ENCODE measurements at places on chromosomes 16 and 17.
A peak's percentile ranks its signal among the peaks of the same experiment; 100 is the strongest.

GRCh38 chr17:4519361-4519788 is 20.7 kb downstream of the SPNS2 start:
- no peak for DNase-seq

DNA sequence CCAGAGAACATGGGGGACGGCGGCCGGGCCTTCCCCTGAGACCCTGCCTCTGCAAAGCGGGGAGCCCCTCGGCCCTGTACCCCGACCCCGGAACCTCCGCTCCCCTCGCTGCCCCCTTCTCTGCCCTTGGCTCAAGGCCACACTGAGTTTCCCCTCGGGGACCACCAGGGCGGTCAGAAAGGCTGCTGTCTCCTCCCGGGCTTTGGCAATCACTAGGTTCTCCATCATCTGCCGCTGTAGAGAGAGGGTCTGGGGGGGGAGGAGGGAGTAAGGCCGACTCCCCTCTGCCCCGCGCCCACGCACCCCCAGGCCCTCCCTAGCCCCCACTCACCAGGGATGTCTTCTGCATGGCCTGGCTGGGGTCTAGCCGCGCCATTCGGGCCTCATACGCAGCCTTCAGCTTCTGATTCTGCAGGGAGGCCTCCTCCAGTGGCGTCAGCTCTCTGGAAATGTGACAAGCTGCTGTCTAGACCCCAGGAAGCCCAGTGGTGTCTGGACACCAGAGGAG is 8.4 kb downstream of the VPS9D1 start:
- DNase-seq, result no peak

GRCh38 chr17:1241929-1242328 is 28.3 kb upstream of the BHLHA9 start:
- DNase-seq, result peak; percentile 84

DNA sequence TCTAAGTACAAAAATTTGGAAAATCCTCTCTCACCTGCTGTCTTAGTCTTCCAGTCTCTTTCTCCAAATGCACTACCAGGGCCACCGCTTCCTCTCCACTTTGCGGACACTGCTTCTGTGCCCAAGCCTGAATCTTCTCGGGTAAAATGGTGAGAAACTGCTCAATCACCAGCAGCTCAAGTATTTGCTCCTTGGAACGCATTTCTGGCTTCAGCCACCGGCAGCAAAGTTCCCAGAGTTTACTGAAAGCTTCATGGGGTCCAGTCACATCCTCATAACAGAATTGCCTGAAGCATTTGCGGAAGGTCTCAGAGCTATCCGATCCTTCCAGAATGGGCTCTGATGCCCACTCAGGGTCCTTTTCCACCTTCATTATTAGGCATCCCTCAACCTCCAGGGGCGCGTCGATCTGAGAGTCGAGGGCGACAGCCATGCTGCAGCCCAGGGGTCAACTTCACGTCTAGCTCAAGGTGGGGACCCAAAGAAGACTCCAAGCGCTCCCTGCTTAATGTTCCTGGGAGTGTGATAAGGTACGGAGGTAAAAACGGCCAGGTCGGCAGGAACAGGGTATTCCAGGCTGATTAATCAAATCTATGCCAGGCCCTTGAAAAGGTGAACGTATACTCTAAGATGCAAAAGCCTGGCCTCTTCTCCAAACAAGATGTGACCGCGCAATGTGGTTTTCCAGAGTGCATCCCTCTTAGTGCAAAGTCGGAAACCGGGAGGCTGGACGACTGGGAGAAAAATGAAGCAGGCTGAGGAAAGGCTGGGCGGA is 763 bp downstream of the ZKSCAN2 start:
- DNase-seq, result no peak

DNA sequence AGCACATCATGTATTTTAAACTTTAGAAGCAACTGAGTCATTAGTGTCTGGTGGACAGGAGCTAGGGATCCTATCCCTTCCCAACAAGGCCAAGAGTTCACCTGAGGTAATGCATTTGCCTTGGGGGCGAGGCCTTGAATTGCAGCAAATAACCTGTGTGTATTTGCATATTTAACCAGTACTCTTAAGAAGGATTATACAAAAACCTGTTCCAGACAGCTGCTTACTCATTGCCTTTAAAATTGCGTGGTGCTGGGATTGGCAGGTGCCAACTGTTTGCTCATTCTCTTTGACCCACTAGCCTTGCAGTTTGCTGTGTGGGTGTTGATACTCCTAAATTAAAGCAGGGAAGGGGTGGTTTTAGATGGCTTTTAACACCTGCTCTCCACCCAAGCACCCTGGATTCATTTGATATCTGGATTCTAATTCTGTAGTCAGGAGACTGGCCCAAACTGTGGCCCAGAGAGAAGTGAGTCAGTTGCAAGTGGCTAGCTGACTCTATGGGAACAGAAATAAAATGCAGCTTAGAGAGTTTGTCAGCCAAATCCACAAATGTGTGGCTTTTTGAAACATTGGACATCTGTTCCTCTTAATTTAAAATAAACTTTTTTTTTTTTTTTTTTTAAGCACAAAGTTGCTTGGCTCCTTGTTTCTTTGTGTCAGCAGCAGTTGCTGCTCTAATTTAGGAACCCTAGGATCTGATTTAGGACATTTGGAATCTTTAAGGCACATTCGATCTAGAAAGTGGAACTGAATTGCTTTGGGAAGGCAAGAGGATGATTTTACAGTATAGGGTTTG is 46.9 kb downstream of the TUBD1 start:
- peak; percentile 89 for DNase-seq

- no peak for DNase-seq
Observed at GRCh38 chr17:21512307-21513011, 136.3 kb downstream of the KCNJ12 start.

- DNase-seq, result no peak
Observed at GRCh38 chr17:30594223-30594952, 117.2 kb downstream of the GOSR1 start.

GRCh38 chr16:49405530-49405929 is 31.9 kb downstream of the C16orf78 start:
- DNase-seq, result no peak

DNA sequence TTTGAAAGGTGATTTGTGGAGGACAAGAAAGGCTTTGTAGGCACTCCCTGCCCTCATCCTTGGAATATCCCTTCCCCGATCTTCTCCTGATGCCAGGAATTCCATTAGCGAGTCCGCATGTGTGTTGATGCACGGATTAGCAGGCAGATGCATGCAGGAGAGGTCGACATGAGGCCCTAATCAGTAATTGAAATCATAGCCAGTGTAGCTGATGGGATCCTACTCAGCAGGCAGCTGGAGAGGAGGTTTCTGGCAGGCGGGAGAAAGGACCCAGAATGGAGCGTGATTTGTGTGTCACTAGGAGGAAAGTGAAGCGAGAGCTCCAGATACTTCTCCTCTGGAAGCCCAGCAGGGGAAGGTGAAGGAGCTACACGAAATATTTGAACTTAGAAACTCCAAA is 196.3 kb upstream of the CDH11 start:
- DNase-seq, result no peak

DNA sequence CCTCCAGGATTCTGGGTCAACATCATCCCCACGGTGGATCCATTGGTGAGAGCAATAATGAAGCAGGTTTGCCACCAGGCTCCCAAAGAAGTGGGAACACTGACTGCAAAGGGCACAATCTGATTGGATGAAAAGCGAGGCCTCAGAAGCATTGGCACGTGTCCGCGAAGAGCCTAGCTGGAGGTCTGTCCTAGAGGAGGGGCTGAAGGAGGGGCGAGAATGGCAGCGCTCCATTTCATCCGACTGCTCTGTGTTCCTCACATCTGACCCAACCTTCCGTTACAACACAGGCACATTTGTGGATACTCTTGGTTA is 79.9 kb downstream of the MRC2 start:
- no peak for DNase-seq

DNA sequence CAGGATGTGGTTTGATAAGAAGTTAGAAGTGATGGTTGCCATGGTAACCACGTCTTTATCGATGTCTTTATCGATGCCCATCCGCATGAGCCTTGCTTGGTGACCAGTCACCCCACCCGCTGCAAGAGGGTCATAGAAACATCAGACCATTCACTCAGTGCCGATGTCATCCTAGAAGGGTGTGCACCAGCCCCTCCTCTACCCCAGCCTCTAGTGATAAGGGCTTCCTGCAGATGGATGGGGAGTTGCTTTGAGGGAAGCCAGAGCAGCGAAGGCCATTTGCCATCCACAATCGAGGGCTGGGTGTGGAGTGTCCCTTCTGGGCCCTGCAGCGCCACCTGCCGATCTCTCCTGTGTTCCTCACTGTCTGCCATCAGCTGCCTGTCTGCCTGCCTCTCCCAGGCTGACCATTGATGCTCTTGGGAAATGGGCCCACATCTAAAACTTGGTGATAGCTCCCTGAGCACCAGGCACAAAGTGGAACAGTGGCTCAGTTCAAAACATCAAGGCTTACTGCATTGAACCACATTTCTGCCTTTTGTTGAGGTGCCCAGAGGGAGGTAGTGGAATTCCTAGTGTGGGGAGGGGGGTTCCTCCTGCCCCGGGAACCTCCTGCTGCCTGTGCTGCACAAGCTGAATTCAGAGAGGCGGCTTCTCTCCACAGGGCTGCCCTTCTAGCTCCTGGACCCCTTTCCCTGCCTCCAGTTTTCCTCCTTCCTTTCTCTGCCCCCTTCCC is 8.9 kb downstream of the CALB2 start:
- DNase-seq, result peak; percentile 63

DNA sequence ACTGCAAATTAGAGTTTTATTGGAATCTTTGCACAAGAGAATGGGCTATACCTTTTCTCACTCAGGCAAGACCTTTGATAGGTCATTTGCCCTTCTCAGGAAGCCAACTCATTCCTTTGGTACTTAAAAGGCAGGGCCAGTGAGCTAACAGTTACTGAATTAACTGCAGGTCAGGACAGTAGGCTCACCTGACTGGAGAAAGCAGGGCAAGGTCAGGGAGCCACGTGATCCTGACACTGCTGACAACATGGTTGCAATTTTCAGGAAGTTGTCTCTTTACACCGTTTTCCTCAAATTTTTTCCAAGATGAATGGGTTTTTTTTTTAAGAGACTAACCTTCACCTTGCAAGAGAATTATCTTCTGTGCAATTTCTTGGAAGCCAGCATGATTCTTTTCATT is 21.1 kb downstream of the CPSF4L start:
- DNase-seq, result no peak

- no peak for DNase-seq
Observed at GRCh38 chr16:83967838-83968305, at the start of gene NECAB2. TSS of gene NECAB2 (plus strand) at chr16:83968244. CDS start at chr16:83968649, 405 bp downstream.
